Stimulated activated CD8-positive, alpha-beta memory T cell treated with anti-CD3 and anti-CD28 coated beads, Interleukin-7, amount 100 ng/mL, for 48 hours (primary cell): ENCODE measurements at places on chromosomes 13 and 19.

- no peak for DNase-seq
These were observed 3.8 kb upstream of the ACTL9 start for GRCh38 chr19:8702350-8702749.

DNA sequence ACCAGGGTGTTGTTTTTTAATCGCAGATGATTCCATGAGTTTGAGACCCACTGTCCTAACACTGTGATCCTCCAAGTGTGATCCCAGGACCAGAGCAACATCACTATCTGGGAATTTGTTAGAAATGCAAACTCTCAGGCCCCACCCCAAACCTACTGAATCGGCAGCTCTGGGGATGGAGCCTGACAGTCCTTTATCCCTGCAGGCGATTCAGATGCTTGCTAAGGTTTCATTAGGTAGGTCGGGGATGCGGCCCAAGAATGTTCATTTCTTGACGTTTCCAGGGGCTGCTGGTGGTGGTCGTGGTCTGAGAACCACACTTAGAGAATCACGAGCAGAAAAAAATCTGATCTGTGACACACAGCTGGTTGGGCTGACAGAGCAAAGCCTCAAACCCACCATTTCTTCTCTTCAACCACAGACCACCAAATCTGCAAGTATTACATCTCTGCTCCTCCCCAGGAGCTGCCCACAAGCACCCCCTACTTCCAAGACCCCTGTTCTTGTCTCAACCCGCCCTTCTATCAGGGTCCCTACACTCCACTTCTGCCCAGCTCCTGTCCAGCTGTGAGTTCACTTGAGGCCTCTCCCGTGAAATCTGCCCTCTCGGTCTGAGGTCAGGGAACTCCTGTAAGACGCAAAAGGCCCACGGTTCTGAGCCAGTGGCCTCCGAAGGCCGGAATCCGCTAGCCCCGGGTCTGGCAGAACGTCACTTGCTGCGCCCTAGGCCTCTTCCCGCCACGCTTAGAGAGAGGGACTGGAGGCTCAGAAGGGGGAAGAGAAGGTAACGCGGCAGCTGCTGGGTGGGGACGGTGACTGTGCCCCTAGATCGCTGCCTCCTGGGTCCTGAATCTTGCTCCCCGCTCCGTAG is 1.1 kb upstream of the FARP1 start:
- no peak for DNase-seq

GRCh38 chr13:100589178-100589725 is 663 bp upstream of the GGACT start:
- no peak for DNase-seq

DNA sequence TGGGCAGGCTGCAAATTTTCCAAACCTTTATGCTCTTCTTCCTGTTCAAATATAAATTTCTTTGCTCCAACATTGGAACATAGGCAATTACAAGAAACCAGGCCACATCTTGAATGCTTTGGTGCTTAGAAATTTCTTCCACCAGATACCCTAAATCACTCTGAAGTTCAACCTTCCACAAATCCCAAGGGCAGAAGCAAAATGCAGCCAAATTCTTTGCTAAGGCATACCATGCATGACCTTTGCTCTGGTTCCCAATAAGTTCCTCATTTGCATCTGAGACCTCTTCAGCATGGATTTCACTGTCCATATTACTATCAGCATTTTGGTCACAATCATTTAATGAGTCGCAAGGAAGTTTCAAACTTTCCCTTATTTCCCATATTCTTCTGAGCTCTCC is 130.9 kb downstream of the DIAPH3 start:
- no peak for DNase-seq

DNA sequence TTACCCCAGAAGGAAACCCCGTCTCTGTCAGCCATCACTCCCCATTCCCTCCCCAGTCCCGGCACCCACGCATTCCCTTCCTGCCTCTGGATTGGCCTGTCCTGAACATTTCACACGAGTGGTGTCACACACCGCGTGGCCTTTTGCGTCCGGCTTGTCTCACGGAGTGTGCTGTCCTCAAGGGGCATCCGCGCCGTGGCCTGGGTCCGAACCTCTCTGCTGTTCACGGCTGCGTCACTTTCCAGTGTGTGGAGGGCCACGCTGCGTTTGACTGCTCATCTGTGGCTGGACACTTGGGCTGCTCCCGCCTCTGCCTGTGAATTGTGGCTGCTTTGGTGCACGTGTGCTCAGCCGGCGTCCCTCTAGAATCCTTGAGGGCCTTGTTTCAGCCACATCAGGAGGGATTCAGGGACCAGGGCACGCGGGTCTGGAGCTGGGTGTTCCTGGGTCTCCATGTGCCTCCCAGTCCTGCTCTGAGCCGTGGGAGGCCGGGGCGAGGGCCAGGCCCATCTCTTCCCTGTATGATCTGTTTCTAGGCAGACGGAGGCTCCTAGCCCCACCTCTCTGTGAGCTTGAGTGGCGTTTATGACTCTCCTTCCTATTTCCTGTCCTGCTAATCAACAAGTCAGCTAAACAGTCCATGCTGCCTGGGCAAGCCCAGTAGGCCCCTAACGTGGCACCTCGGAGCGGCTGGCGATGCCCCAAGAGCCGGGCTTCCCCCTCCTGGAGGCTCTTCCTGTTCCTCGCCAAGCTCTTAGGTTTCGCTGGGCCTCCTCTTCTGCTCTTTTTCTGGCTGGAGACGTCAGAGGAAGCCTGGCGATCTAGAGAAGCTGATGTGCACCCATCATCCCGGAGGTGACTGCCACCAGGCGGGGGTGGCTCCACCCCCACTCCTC is 8.1 kb downstream of the STK11 start:
- no peak for DNase-seq
